ENCODE measurements at places on chromosomes 5 and 9.

DNA sequence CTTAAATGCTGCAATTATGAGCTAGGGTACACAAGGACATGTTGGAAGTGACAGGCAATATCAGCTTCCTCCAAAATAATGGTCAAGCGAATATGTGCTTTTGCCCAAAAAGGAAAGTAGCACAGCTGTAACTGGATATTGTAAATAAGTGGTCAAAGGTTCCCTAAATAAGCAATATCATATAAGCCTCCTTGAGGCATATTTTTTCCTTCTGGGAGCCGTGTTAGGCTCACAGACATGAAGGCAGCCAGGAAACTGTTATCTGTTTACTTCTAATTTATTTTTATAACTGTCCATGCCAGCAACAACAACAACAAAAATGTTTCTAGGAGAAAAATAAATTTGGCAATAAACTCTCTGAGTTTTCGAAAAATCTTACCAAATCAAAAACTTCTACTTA lies 648.3 kb downstream of the PDE4D start:
- DNase-seq: peak; percentile 52

- no peak for DNase-seq
Measured at GRCh38 chr9:113742878-113743277, 133.2 kb upstream of the ZNF618 start.

DNA sequence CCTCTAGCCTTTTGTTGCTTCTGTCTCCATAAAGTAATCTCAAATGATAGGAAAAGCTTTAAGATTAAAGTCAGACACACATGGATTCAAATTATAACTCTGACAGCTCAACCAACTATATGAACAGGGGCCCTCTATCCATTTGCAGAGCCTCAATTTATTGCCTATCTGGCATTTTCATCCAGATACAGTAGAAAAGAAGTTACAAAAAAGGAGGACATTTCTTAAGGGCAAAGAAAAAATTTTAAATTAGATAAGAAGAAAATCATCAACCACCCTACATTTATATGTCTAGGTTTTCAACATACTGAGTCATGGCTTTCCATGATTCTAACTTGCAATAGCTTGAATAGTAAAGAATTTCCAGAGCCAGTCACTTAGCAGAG lies 567.2 kb downstream of the CAAP1 start:
- DNase-seq: no peak

DNA sequence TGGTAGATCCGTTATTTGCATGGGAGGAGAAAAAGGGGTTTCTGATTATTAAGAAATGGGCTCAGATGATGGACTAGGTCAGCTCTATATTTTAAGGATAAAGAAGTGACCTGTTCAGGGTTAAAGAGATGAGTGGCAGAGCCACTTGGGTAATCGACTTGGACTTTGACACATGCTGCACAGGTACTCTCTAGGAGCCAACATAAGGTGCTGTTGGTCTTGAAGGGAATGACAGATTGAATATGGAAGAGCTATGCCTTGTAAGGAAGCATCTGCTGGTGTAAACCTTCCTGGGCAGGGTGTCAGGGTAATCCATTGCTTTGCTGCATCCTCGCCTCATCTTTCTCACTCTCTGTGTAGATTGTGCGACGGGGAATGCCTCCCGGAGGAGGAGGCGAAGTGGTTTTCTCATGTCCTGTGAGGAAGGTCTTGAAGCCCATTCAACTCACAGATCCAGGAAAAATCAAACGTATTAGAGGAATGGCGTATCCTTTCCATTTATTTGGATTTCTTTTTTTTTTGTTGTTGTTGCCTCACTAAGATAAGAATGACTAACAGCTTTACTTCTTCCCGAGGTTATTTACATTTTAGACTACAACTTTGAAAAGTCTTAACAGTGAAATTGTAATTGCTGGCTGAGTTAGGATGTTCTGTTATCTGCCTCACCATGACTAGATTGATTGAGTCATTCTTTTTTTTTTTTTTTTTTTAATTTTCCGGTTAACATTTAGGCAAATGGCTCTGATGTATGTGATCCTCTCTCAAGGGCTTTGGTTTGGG lies 41.2 kb downstream of the RCL1 start:
- peak; percentile 74 for DNase-seq

DNA sequence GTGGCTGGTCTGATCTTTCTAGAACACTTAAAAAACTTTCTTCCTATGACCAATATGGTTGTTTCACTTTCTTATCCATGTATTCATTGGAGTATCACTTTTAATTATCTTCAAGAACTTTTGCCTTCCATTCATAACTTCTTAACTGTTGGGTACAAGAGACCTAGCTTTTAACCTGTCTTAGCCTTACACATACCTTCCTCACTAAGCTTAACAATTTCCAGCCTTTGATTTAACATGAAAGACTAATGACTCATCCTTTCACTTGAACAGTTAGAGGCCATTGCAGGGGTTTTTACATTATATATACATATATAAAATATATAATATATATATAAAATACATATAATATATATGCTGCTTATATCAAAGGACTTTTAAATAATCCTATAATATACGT lies 57.9 kb downstream of the ABHD17B start:
- DNase-seq: no peak

DNA sequence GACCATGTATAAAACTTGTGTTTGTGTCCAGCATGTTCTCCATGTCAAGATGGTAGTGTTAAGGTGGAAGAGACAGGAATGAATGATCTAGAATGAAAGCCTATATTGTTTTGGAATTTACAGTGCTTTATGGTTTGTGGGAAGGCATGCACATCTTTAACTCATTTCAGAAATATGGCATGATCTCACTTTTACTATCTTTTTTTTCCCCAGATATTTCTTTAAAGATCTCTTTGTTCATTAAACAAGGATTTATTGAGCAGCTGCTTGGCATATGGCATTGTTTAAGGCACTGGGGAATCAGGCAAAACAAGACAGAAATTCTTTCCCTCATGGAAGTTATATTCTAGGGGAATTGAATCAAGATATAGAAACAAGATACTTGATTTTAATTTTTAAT lies 51.7 kb downstream of the SLC12A2 start:
- DNase-seq: no peak

Data from fibroblast of villous mesenchyme (primary cell).